ENCODE measurements at places on chromosomes 12 and 14.

DNA sequence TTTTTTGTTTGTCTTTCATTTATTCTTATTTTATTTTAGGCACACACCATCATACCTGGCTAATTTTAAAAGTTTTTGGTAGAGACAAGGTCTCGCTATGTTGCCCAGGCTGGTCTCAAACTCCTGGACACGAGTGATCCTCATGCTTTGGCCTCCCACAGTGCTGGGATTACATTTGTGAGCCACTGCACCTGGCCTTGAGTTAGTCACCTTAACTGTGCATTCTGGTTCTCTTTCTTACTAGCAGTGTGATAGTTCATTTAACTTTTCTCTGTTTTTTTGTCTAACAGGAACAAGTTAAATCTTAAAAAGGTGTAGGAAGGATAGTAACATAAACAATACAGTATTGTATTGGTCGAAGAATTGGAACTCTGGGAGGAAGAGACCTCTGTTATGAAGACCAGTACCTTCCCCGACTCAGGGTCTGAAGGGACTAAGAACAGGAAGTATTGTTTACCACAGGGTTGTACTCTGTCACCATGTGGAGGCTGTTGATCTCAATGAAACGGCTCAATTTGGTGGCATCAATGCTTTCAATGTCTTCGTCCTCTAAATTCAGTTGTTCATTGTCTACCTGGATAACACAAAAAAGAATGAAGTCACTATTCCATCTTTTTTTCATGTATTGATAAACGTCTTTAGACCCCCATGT lies 17.7 kb downstream of the ERP27 start:
- no peak for DNase-seq

- no peak for DNase-seq
Measured at GRCh38 chr14:22304326-22304725, 284.7 kb downstream of the DAD1 start.

DNA sequence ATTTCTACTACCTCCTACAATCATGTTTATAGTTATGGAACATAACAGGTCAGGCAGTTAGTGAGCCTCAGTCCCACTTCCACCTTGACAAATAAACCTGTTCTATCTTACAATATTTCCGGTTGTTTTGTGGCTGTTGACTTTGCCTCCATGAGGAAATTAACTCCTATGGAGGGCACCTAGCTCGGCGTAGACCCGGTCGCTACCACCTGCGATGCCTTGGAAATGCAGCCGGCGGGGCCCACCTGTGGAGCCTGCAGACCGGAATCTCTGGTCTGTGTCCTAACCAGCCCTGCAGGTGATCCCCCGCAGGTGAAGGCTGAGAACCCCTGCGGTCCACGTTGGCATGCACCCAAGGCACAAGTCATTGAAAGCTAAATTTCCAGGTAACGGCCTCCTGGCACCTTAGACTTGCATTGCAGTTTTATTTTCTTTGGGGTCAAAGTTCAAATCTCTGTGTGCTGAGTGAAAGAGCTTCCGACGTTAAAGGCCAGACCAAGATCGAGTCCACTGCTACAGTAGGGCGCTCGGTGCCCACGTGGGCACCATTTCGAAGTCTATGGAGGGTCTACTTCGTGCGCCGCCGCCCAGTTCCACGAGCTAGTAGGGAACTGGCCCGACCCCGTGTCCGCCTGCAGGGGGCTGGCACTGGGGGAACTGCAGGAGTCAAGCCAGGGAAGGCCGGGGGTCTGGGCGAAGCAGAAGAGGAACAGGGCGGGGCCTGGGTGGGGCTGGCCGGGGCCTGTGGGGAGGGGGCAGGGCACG lies 782 bp upstream of the PIWIL1 start:
- DNase-seq, result no peak

- no peak for DNase-seq
Measured at GRCh38 chr12:26789731-26790644, 43.0 kb downstream of the ITPR2 start.

GRCh38 chr14:75450381-75451276 lies 22.8 kb downstream of the JDP2 start:
- peak; percentile 17 for DNase-seq

DNA sequence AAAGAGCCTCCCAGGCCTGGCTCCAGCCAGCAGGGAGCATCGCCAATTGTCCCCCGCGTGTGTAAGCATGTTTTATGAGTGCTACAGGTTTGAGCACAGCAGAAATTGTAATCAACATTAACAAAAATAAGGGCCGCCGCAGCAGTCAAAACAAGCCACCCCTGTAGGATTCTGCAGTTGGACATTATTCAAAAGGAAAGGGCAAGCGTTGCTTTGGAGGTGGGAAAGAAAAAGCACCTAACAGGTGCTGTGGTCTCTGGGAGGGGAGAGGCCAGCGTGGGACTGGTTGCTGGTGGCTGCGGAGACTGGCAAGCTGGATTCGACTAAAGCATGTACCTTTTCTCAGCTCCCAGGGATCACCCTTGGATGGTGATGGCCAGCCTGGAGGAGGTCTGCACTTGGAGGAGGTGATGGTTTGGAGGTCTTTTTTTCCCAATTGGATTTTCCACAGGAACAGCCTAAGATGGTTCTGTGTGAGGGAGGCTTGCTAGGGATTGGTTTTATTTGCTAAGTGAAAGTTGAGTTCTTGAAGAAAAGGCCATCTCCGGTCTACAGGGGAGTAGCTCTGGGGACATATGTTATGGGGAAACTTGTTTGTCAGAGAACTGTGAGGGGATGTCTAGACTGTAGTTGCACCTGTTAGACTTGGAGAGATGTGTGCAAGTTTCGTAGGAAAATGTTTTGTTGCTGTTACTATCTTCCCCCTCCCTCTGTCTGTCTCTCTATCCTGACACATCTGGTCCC lies 2.0 kb downstream of the DYRK2 start:
- DNase-seq, result no peak

GRCh38 chr12:94618995-94619695 lies 31.2 kb downstream of the TMCC3 start:
- DNase-seq, result no peak

- no peak for DNase-seq
Measured at GRCh38 chr12:110844131-110844530, 2.7 kb upstream of the CCDC63 start.

DNA sequence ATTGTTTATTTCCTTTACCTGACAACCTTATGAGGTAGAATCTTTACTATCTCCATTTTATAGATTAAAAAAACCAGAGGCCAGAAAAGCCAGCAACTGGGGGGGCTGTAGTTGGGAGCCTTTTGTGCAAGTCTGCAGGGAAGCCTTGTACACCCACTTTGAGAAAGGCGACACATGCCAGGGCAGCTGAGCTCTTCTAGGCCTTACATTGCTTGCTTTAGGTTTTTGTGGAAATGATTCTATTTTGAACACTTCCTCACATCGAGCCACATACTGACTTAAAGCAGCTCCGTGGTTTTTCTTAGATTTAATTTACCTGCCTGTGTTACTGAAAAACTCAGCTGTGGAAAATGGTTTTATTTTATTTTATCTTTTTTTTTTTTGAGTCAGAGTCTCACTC lies 34.6 kb downstream of the EP400 start:
- DNase-seq, result no peak

DNA sequence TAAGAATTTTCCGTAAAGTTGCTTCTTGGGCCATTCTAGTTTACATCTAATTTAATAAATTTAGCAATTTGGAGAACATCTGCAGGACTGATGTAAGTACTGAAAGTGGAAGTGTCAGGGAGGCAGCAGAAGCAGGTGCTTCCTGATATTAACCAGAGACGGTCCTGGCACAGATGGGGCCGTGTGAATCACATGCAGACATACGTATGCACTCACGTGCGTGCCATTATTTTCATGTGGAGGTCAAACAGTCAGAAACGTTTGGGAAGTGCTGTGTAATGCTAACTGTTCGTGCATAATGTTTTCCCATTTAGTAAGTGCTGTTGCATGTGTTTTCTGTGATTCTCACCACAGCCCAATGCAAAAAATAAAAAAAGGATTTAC lies 87.8 kb upstream of the DYNC1H1 start:
- no peak for DNase-seq

DNA sequence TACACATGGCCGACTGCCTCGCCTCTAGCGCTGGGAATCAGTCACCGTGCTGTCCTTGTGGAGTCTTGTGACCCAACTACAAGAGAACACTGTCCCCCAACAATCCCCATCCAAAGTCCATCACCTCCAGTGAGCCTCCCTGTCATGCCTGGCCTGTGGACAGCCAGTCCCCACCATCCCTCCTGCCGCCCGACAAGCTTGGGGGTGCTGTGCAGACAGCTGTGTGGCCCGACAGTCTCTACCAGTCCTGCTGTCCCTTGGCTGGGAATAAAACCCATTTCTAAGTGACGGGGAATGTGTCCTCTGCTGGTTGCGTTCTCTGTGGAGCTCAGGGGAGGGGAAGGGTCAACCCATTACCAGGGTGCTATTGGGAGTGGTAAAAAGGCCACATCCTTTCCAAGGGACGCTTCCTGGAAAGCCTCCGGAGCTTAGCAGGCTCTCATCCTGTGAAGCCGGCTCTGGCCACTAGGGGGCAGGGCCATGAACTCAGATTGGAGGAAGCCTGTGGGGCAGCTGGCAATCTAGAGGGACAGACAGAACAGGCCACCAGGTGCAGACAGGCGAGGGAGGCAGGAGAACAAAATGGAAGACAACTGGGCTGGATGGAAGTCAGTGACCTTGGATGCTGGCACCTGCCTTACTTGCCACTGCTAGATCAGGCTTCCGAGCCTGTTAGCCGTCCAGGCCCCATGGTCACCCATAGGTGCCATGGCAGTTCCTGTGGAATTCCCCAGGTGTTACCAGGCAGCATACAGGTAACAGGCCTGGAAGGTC lies 12.0 kb upstream of the BLTP3B start:
- DNase-seq, result peak; percentile 2

DNA sequence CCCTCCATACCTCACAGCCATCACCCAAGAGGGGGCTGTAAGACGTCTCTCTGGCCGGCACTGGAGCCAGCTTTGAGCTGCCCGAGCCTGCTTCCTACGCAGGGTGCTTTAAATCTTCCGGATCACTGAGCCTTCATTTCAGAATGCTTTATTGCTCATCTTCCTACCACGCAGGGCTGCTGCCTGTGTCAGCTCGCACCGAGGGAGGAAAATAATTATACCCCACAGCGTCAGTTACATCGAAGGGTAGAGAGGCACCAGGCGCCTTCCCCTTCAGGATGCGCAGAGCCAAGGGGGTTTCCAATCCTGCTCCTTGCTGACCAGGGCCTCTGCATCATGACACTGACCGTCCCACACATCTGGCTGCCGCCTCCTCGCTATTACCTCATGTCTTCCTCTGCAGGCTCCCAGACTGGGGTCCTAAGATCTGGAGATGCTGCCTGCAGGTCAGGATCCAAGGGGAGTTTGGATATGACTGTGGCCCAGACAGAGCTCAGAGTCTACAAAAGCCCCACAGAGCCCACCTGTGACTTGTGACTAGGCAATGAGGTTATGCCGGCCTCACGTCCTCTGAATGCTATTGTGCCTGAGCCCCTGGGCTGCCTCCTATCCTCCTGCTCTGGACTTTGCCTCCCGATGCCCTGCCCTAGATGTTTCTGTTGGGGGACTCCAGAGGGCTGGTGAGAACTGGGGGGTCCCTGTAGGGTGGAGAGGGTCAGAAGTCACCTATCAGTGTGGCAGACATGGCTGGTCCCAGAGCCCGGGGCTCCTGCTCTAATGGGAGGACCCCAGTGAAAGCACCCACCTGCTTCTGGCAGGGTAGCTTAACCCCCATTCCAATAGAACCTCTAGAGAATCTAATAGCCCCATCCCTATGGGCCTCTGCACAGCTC lies 220.3 kb upstream of the RTL1 start:
- DNase-seq, result no peak

DNA sequence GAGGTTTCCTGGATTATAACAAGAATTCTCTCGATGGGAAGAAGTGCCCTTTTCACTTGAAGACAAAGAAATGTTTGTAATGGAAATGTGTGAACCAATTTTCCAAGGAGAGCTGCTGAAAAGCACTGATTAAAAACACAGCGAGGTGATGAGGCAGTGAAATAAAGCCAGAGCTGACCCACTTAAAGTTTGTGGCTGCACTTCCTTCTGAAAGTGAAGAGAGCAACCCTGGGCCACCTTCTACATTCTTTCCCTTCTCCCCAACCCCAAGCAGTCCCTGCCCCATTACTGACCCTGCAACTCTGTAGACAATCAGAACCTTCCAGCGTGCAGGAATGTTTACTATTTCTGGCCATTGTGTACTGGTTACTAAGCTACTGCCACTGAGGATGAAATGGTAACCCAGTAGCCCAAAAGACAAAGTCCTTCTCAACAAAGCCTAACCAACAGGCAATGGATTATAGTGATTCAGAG lies 173.9 kb downstream of the TTC7B start:
- DNase-seq, result no peak

DNA sequence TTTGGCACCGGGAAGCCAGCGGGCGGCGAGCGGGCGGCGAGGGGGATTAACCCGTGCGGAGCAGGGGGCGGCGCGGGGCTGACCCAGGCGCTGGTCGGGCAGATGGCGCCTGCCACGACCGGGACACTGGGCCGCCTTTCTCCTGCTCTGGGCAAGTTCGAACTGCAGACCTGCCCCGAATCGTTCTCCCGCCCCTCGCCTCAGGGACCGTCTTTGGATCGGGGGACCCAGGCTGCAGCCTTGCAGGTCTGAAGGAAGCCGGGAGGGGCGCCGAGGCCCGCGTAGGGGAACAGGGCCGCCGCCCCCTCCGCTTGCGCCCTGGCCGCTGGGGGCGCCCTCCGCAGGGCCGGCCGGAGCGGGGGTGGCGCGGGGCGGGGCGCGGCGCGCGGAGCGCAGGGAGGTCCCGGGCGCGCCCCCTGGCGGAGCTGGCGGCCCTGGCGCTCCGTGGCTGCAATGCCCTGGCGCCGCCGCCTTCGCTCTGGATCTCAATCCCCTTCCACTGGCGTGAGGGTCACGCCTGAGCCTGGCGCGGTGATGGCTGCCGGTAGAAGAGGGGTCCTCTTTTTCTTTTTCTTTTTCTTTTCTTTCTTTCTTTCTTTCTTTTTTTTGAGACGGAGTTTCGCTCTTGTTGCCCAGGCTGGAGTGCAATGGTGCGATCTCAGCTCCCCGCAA lies 449 bp upstream of the LTBP2 start:
- DNase-seq, result peak; percentile 31

GRCh38 chr14:33532553-33532952 lies 418.3 kb downstream of the EGLN3 start:
- no peak for DNase-seq

DNA sequence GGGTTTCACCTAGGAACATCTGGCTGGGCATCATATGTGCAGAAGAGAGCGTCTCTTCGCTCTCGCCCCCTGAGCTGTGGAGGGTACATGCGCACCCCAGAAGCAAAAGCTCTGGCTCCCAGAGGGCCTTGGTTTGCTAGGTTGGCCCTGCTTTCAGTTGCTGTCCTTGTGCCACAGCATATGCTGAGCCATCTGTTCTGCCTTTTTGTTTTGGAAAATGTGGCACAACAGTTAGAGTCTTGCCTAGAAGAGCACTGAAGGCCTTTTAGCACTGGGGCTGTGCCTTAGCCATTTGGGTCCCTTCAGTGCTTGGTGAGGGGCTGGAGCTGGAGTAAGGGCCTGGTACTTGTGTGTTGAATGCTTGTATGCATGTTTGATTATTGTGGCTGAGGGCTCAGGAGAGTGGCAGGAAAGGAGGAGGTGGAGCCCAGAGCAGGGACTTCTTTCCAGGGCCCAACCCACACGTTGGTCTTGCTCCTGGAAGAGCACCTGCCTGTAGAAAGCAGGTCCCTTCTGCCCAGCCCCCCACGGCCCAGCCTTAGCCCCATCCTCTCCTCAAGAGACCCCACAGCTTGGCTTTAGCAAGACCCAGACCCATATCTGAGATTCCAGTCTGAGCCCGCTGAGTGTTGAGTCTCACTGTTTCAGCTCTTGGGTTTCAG lies 113.7 kb downstream of the SLC25A47 start:
- DNase-seq, result no peak

GRCh38 chr12:126772171-126772864 lies 1494.7 kb upstream of the TMEM132C start:
- DNase-seq, result no peak

GRCh38 chr14:84288781-84289180 lies 1241.2 kb upstream of the FLRT2 start:
- DNase-seq, result no peak

Measured in NCI-H1092 (cell line).